Left ventricle myocardium superior (tissue), 1 donor: ENCODE measurements at places on chromosomes 5 and 9. TPM values are rescaled to one million over a fixed set of nuclear protein-coding genes. Genes with fewer than 3 reads are reported as not detected.

DNA sequence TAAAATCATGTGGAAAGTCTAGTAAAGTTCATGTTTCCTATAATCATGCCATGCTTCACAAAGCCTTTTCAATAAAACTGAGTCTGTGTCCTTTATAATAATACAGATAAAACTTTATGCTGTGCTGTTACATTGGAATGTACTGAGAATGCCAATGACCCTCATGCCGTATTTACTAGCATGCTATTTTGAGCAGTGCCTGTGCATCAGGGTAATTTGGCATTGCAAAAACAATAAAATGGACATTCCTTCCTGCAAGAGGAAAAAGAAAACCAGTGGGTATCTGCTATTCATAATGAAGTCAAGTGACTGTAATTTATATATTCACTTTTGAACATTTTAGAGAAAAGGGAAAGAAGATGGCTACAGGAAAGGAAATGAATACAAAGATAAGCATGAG lies 159.0 kb downstream of the PBX3 start:
- DNase-seq, result no peak

DNA sequence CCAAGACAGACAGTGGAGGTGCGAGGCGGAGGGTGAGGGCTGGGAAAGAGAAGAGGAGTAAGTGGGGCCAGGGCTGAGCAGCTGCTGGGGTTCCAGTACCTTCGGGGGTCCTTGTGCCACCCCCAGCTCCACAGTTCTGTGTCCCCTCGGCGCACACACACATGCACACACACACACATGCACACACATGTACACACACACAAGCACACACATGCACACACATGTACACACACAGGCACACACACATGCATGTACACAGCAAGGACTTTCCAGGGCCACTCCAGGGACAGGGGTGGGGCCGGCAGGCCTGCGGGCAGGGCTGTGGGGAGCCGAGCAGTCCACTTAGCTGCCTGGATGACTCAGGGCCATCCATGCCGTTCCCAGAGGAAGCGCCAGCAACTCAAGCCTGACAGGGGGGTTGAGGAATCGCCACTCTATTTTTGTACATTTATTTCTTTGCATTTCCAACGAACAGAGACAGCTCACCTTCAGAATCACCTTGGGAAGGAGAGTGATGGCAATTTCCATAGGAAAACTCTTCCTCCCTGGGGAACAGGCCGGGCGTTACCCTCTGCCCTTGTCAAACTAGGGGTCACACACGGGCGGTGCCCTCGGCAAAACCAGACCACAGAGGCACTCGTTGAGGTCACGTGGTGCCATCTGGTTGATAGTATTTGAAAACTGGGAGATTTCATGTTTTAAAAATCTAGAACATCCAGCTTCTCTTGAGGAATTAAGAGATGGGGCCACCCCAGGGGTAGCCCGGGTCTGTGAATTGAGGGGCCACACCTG lies 135.7 kb downstream of the ADAMTS2 start:
- DNase-seq, result no peak

DNA sequence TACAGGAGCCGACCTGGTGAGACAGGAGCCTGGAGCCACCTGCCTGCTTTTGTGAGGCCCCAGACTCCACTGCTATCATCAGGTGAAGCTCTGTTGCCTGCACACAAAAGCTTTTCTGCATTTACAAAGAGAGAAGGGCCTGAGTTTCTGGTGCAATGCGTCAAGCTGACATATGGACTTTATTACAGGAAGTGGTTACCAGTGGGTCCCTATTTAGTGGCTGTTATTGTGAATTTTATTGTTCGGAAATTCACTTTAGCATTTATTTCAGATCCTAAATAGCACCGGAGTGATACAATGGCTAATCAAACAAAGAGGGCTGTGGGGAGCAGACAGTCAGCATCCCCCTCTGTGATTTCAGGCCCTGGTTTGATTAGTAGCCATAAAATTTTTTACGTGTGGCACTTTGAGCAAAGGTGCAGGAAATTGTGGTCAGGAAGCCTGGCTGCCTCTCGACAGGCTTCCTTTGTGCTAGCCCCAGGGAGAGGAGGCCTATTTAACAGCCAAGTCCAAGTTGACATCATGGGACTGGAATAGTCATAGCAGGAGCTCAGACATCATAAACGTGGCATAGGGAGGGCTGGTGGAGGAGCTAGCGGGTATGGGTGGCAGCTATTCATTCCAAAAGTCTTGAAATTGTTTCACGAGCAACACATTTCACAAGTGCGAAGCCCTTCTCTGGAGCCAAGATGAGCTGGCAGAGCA lies 8.4 kb downstream of the TGFBI start:
- no peak for DNase-seq

DNA sequence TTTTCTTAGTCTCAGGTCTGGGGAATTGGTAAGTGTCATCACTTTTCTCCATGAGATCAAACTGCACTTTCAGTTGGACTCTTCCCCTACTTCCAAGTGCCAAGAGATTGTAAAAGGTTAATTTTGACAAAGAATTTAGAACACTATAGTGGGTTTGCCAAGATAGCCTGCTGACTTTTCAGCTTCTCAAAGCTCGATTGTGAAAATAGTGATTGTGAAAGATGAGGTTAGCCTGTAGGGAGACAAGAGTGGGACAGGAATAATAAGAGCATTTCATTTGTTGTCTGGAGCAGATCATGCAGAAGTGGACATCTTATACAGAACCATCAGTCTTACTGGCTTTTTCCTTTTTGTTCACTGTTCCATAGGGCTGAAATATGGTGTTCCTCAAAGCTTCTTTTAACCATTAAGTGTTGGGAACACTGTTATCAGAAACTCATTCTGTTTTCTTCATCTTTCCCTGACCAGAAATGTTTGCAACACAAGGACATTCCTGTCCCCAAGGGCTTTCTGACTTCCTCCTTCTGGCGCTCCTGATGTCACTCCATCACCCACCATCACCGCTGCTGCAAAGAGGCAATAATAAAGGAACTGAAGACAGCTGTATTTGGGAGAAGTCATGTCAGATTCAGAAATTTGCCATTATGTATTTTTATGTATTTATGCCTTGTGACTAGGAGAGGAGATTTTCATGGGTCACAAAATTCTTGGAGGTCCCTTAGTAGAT lies 11.6 kb upstream of the SPTAN1 start:
- DNase-seq, result no peak

DNA sequence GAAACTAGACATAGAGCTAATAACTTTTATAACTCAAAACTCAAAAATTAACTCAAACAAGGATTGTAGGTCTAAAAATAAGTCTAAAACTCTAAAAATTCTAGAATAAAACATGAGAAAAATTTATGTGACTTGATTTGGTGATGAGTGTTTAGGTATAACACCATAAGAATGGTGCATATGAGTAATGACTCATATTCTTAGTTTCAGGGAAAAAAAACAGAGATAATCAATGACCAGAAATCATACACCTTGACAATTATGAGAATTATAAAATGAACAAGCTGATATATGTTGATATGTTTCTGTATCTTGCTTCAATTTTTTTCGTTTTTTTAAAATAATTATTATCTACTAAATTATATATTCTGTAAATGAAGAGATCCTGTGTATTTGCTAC lies 541.2 kb downstream of the PTPRD start:
- DNase-seq, result no peak

The TUSC1 gene
- total RNA-seq, result 13.1 TPM

- peak; percentile 80 for DNase-seq
Observed at GRCh38 chr9:115944166-115944948, 209.2 kb upstream of the PAPPA start.

The FGF1 gene
- 43.6 TPM for total RNA-seq

- DNase-seq, result no peak
Observed at GRCh38 chr5:73859696-73860095, 233.7 kb downstream of the ARHGEF28 start.

- no peak for DNase-seq
Observed at GRCh38 chr9:120536949-120537640, 42.9 kb downstream of the CDK5RAP2 start.

The OMD gene
- 4.4 TPM for total RNA-seq

The CYLC2 gene
- not detected for total RNA-seq

The CDH6 gene
- total RNA-seq, result 2.6 TPM

The GABRA1 gene
- total RNA-seq, result not detected

DNA sequence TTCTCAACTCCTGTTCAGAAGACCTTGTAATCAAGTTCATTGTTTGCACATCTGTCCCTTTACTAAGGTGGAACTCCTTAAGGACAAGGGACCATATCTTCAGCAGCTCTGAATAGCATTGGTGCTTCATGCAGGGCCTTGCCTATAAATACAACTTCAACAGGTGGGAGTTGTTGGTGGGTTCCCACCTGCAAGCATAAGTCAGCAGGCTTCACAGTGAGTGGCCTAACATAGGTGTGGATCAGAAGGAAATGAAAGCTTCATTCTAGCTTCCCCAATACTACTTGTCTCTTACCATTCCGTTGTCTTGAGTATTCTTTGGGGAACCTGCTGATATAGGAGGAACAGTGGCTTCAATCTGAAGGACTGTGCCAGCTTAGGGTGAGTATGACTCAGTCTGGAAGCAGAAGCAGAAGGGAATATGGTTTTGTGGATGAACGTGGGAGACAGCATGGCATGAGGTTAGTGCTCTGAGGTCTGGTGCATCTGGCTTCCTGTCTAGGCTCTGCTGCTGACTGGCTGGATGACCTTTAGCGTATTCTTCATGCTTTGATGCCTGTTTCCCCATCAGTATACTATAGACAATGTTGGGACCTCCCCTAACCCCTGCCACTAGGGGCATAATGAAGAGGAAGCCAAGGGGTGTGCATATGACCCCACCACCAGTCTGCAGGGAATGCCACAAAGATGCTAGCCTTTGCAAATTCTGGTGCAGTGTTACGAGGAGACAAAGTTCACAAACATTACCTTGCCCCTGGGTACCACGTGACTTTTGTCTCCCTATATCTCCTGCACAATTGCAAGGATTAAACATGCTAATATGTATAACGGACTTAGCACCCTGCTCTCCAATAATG lies 192.3 kb downstream of the PALM2AKAP2 start:
- DNase-seq, result no peak

GRCh38 chr5:128667751-128668150 lies 129.7 kb upstream of the FBN2 start:
- no peak for DNase-seq

GRCh38 chr5:68679041-68679440 lies 414.8 kb upstream of the SLC30A5 start:
- DNase-seq, result no peak

DNA sequence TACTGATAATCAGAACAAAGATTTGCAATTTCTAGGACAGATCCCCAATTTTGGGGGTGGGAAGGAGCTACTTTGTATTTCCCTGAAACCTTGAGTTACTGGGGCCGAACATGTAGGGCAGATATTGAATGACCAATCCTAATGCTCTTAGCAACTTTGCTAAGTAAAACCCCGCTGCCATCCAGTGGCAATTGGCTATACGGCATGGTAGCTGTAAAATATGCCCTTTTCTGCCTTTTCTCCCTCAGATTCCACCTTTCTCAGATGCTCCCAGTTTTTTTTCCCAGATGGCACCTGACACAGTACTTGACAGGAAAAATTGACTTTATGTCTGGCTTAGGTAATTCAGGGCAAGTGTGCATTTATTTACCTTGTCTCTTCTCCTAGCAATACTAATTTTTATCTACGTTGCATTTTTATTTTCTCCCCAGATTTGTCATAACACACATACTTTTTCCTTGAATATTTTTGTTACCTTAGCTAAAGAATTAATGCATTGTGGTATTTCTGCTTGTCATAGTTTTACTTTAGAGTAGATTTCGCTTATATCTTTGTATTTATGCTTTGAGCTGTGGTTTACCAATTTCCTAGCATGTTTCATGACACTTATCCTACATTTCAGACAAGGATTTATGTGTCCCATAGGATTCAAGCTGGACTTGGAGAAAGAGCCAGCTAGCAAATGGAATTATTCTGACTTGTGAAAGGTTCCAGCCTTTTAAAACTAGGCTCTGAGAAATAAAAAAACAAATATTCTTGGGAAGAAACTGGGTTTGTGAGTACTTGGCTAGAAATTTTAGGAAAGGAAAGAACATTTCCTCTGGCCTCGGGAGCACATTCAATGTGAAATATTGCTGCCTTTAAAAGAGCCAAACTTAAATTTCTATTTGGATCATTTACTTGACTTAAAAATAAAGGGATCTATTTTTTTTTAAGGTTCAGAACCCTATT lies 37.4 kb downstream of the PIK3R1 start:
- no peak for DNase-seq

GRCh38 chr9:78997296-78997695 lies 574.5 kb upstream of the TLE4 start:
- no peak for DNase-seq

DNA sequence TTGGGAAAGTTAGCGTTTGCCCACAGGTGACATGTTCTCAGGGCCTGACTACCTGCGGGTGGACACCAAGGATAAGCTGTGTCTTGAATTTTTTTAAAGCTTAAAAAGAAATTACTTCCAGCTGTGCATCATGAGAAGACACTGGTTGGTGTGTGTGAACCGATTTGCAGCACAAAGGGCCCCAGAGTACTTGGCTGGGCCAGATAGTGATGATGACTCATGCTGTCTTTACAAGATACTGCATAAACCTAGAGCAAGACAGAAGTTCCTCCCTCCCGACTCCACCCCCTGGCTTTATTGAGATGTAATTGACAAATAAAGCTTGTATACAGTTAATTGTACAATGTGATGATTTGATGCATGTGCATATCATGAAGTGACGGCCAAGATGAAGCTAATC lies 212.8 kb downstream of the NXNL2 start:
- DNase-seq, result peak; percentile 45

DNA sequence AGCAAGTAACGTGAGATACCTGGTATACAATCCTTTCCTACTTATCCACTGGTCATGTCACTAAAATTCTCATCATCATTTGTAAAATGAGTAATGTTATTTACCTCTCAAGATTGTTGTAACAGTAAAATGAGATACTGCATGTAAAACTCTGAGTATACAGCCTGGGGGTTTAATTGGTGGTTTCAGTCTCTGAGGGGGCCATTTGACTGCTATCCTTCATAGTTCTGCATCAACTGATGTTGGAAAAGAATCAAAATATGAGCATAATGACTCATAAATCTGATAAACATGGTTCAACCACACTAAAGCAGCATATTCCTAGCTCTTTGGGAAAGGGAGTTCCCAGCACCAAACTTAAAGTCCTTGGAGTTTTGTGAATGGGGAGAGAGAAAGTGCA lies 181.0 kb upstream of the GHR start:
- DNase-seq, result no peak

The CARTPT gene
- total RNA-seq, result not detected

The GGTA1 gene
- total RNA-seq, result 28.3 TPM

GRCh38 chr5:160626322-160626721 lies 204.7 kb downstream of the PTTG1 start:
- DNase-seq, result no peak

DNA sequence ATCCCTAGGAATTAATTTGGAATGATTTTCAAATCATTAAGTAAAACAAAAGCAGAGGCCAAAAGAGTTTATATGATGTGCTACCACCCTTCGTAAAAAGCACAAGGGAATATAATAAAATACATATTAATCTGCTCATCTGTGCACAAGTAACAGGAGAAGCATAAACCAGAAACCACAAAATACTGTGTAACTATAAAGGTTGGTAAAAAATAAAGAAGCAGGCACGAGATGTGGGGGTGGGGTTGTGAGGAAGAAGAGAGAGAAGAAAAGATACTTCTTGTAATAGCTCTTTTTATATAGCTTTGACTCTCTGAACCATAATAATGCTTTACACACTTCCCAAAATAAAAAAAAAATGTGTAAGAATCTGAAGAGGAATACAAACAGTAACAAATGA lies 214.9 kb upstream of the EFNA5 start:
- no peak for DNase-seq
